ENCODE measurements at places on chromosomes 2 and 18.

GRCh38 chr2:225584796-225585195 is 185.3 kb downstream of the NYAP2 start:
- no peak for DNase-seq

DNA sequence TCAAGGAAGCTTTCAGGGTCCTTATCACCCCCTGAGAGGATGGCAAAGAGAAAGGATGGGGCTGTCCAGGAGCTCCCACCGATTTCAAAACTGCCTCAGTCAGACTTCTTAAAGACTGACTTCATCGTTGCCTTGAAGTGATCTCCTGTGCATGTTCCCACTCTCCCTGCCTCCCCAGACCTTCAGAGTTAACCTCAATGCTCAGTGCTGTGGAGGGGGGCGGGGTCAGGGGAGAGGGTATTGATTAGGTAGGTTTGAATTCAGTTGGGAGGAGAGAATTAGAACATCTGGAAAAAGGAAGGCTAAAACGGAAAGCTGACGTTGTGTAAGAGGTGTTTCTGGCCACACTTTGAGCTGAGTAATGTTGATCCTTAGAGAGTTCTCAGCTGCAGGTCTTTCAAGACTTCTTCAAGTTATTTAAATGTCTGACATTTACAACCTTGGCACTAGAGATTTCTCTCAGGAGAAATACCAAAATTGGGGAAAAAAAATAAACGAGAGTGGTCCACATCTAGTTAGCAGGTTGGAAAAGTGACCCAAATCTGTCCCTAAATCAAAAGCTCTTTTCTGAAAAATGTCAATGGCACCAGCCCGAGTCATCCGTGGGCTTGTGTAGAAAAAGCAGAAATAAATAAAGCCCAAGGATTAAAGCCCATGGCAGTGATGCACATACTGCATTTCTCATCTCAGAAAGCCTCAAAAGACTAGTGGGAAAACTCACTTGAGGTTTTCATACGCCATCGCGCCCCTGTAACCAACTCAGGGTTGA is 134.7 kb upstream of the EPAS1 start:
- DNase-seq, result no peak

DNA sequence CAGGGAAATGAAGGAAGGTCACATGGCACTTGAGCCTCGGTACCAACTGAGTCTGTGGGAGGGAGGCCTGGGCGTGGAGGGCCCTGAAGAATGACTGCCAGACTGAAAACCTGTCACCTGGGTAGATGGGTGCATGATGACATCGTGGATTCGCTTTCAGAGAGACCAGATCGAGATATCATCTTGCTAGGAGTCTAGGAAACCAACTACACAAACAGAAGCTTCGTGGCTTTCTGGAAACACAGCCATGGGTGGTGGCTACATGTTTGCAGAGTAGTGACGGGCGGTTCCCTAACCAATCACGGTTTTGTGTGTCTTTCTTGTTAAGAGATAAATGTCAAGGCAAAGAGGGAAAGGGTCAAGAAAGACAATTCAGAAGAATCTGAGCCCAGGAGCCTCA is 155.0 kb downstream of the EIPR1 start:
- no peak for DNase-seq

GRCh38 chr2:226207671-226208070 is 591.9 kb downstream of the IRS1 start:
- DNase-seq, result no peak

DNA sequence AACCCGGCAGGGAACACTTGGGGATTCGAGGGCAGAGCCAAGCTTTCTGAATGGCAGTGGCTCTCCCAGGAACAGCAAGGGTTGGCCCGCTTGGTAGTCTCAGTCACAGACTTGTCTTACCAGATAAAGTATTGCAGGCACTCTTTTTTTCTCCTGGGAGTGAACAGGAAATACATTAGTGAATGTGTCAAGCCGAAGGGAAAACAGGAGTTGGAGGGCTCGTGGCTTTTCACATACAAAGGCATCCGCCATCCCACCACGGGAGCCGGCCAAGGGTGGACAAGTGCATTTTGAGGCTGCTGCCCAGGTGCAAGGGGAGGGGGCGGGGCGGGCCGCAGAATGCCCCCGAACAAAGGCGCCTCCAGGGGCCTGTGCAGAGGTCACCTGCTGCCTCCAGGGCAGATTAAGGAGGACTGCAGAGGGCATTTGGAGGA is 163.3 kb upstream of the SIX3 start:
- no peak for DNase-seq

- no peak for DNase-seq
Measured at GRCh38 chr2:228827056-228827700, 443.9 kb downstream of the PID1 start.

DNA sequence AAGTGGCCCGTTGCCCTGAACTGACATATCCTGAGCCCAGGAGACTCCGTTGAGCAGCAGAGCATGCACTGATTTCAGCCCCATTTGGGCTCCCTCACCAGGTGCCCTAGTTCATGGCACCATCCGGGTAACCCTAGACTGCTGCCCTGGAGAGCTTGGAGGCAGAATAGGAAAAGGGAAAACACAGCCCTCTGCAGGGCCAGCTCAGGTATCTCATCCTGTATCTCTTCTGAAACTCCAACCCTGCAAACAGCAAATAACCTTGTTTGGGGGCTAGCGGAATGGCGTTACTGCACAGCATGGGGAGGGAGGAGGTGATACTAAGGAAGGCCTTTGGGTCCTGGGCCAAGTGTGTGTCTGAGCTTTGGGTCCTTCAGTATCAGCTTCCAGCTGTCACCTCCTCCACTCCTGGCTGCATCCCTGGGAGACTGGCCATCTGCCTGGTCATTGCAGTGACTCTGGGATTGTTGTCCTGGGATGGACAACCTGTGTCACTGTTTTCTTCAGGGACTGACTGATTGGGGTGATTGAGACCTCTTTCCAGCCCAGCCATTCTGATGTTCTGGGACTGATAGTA is 233.8 kb upstream of the SKOR2 start:
- no peak for DNase-seq

GRCh38 chr2:43133708-43134570 is 92.5 kb downstream of the ZFP36L2 start:
- peak; percentile 90 for DNase-seq

DNA sequence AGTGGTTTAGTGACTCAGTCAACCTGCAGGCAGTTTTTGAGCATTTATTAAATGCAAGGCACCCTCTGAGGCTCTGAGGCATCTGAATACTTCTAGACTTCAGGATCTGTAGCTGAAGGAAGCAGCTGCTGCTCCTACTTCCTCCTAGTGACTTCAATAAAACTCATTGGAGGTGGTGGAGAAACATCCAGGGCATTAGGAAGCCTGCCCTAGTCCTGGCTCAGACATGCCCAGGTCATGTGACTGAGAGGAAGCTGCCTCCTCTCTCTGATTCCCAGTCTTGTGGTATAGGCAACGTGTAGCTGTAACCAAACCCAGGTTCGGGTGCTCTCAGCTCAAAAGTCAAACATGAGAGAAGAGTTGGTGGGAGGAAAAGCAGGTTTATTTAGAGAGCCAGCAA is 287.2 kb upstream of the GYPC start:
- peak; percentile 73 for DNase-seq

GRCh38 chr2:212961255-212961654 is 190.2 kb downstream of the IKZF2 start:
- DNase-seq, result no peak

GRCh38 chr2:86049529-86049928 is 56.2 kb downstream of the POLR1A start:
- DNase-seq, result no peak

DNA sequence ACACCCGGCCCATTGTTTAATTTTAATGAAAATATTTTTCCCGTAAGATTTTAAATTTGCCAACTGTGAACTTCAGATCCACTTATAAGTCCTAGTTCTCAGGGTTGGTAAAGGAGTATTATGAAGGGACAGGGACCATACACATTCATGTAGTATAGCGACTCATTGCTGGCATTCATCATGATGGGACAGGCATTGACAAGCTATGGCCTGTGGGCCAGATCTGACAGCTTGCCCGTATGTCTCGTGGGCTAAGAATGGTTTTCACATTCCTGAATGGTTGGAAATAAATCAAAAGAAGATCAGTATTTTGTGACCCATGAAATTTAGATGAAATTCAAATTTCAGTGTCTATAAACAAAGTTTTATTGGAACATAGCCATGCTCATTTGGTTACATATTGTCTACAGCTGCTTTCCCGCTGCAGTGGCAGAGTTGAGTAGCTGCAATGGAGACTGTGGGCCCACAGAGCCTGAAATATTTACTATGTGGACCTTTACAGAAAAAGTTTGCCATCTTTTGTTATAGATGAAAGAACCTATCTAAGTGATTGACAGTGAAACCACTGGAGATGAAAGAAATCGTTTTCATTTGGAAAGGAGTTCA is 4.1 kb downstream of the RAPGEF4 start:
- no peak for DNase-seq

GRCh38 chr2:45578056-45578843 is 32.8 kb downstream of the SRBD1 start:
- peak; percentile 42 for DNase-seq

DNA sequence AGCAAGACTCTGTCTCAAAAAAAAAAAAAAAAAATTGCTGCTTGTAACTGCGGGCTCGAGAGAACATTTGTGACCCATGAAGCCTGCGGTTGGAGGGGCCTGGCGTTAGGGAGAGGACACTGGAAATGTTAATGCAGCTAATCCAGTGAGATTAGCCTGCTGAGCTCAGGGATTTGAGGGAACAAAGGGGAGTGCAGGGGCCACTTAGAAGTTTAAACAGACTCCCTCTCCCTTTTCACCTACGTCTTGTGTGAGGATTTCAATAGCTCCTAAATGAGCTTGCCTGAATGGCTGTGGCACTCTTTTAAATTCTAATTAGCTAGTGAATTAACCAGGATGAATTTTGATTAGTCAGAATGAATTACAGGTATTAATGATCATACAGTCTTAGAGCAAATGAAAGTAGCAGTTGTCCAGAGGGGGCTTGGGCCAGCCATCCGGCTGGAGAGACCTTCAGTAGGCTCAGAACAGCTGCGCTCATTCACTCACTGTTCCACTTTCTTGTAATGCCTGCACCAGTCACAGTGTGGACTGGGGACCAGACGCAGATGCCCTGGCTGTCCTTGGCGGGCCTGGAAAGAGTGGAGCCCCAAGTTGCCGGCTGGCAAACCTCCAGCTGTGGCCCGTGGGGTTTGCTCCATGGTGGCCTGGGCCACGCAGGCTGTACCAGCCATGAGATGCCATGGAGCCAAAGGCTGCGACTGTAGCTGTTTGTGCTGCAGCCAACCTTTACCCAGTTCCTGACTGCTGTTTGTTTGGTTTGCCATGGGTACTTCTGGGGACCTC is 20.8 kb downstream of the LDLRAD4 start:
- no peak for DNase-seq

- DNase-seq, result no peak
Measured at GRCh38 chr2:176003958-176004357, 1.9 kb upstream of the LNPK start.

- DNase-seq, result no peak
Measured at GRCh38 chr2:220104871-220105351, 477.5 kb downstream of the SLC4A3 start.

Measured in GDM1 (cell line).